ENCODE measurements at places on chromosomes 13 and 19.

- peak; percentile 99 for DNase-seq
Measured at GRCh38 chr19:15379083-15379998, at the start of gene AKAP8. TSS of gene AKAP8 (minus strand) at chr19:15379787. CDS start at chr19:15379731, 56 bp downstream.

- DNase-seq = no peak
Measured at GRCh38 chr13:51045451-51045850, 65.6 kb downstream of the C13orf42 start.

DNA sequence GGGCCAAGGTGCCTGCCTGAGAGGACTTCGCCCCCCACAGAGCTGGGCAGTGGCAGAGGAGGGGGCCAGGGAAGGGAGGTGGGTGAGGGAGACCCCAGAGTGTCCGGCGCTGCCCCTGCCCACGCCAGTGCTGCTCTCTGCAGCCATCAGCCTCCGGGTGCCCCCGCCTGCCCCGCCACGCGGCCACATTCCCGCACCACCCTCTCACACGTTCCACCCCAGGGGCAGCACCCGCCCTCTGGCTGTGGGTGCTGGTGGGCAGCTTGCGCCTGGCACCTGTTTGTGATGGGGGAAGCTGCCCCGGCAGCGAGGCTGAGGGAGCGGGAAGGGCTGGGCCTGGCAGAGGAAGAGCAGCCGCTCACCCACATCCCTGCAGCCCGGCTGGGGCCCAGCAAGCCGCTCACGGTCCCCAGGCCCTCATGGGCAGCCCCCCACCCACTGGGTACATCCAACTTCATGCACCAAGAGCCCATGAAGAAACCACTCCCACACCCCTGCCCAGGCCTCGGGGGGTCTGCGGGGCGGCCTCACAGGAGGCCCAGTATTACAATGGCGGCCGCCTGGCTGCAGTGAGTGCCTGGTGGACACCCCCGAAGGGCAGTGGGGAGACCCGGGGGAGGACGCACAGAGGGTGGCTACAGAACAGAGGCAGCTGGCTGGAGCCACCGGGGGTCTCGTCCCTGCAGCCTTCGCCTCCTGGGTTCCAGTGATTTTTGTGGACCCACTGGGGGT lies 14.0 kb downstream of the SBNO2 start:
- DNase-seq = no peak

- DNase-seq = peak; percentile 36
Measured at GRCh38 chr19:23283925-23284324, 33.7 kb upstream of the ZNF724 start.

GRCh38 chr13:112911285-112911701 lies 57.7 kb upstream of the MCF2L start:
- DNase-seq = no peak

GRCh38 chr13:52931539-52932431 lies 83.3 kb upstream of the PCDH8 start:
- DNase-seq = no peak

GRCh38 chr19:13869281-13869680 lies 7.7 kb upstream of the NANOS3 start:
- DNase-seq = no peak

- no peak for DNase-seq
Measured at GRCh38 chr19:44772959-44773358, 4.7 kb upstream of the CBLC start.

DNA sequence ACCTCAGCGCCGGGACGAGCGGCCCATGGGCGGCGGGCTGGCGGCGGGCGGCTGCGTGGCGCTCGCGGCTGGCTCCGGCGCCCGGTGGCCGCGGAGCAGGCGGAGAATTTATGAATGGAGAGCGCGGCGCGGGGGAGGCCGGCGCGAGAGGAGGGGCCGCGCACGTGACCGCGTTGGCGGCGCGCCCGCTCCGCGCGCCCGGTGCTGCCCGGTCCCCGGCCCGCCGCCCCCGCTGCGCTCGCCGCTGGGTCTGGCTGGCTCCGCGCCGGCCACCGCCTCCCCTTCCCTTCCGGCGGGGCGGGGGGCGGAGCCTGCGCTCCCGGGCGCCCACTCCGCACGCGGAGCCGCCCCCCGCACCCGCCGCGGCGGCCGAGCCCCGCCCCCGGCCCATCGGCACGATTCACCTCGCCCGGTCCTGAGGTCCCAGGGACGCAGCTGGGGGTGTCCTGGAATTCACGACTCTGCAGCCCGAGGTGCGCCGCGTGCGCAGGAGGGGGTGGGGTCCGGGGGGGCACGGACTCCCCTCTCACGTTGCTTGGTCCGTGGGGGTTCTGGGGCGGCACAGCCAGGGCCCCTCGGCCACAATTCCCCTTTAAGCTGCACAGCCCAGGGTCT lies at the start of gene CBARP:
TSS of gene CBARP (minus strand) at position 252 of the 615 bp plus-strand sequence. CDS start 1,905 bp downstream, outside the sequence.
- DNase-seq = no peak

DNA sequence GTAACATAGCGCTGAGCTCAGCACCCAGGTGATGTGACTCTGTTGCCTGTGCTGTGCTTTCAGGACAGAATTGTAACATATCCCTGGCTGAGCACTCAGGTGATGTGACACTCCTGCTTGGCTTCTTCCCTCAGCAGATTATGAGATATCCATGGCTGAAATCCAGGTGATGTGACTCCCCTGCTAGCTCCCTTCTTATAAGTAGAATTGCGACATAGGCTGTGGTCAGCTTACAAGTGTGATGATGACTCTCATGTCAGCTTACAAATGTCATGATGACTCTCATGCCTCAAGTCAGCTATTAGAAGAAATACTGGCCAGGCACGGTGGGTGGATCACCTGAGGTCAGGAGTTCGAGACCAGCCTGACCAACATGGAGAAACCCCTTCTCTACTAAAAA lies 14.3 kb upstream of the ZNF429 start:
- DNase-seq = no peak

GRCh38 chr13:45940061-45940460 lies 88.5 kb upstream of the SIAH3 start:
- no peak for DNase-seq

- no peak for DNase-seq
Measured at GRCh38 chr19:33193865-33194362, at the start of gene LRP3. TSS of gene LRP3 (plus strand) at chr19:33194330. CDS start at chr19:33194786, 456 bp downstream.

- no peak for DNase-seq
Measured at GRCh38 chr13:25157681-25158080, 14.4 kb downstream of the AMER2 start.

GRCh38 chr13:110507678-110508381 lies 53.7 kb downstream of the RAB20 start:
- DNase-seq = no peak

DNA sequence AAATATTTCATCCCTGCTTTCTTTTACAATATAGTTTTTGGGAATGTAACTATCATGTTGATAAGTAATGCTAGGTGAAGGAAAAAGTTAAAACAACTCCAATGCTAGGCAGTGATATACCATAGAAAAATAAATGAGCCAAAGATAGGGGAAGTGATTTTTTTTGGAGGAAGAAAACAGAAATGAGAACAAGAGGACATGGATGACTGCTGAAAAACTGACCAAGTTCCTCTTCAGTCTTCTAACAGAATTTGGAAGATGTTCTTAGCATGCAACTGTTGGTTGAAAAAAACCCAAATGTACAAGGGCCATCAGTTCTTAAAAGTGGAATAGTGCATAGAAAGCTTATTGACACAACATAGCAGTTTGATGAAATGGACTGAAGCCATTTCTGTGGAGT lies 262.5 kb upstream of the STARD13 start:
- no peak for DNase-seq

DNA sequence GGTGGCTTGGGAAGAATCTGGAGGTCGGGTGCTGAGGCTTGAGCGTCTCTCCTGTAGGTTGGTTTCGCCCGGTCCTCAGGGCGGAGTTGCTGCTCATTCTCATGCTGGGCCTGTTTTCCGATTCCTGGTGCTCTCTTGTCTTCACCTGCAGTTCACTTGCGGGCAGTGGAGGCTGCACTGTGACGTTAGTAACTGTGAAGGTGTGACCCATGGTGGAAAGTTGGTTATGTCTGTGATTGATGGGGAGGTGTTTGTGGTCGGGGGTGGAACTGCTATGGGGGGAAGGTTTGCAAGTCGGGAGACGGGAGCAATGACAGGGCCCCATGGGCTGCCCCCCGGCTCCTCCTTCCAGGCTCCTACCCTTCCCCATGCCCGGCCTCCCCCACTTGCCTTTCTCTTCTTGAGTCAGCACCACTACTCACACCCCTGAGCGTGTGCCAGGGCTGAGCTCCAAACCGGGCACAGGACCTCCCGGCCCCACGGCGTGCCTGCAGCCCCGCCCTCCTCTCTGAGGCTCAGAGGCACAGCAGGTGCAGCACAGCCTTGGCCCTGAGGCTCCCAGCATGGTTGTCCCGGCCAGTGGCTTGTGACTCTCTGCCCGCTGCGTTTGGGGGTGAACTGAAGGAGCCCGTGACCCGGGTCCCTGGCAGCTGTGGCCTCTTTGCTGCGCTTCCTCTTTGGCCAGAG lies 79.1 kb downstream of the ATP11A start:
- DNase-seq = peak; percentile 26

- no peak for DNase-seq
Measured at GRCh38 chr19:56491399-56491798, 14.3 kb upstream of the ZNF667 start.

DNA sequence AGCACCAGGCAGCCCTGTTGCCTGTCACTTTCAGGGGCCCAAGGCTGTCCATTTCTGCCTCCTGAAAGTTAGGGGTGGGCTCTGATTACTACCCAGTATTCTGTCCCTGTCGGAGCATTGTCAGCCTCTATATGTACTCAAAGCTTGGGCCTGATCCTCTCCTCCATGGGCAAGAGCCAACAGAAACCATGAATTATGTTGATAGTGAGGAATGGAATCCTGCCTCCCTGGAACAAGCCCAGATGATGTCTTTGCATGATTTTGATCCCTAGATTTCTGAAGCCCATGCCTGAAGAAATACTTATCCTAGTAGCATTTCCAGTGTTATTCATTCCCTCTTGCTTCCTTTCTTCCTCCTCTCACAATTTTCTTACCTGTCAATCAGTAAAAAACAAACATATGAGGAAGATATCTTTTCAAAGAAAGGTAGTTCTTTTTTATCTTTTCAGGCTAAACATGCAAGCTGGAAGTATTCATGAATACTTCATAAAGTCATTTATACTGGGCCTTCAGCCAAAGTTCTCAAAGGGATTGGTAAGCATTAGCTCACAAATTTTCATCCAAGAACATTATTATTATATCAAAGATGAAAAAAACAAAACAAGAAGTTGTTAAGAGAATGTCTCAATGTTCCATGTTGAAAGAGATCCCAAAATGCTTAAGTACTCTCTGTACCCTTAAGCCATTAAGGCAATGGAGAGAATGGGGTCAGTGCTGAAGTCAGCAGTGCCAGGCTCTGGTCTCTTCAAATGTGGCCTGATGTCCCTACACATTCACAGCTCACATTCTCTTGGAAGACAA lies 171.7 kb downstream of the NHLRC3 start:
- DNase-seq = no peak

DNA sequence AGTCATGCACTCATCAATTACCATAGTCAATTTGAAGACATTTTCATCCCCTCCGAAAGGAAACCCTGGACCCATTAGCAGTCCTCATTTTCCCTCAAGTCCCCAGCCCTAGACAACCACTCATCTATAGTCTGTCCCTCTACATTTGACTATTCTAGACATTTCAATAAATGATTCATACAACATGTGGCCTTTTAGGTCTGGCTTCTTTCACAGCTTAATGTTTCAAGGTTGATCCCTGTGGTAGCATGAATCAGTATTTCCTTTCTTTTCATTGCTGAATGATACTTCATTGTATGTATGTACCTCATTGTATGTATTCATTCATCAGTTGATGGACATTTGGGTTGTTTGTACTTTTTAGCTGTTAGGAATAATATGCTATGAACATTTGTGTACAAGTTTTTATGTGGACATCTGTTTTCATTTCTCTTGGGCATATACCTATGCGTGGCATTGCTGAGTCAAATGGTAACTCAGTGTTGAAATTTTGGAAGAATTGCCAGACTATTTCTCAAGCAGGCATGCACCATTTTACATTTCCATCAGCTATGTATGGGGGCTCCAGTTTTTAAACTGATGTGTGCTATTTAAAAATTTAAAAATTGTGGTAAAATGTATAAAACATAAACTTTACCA lies 18.4 kb downstream of the SPATA13 start:
- DNase-seq = peak; percentile 68

DNA sequence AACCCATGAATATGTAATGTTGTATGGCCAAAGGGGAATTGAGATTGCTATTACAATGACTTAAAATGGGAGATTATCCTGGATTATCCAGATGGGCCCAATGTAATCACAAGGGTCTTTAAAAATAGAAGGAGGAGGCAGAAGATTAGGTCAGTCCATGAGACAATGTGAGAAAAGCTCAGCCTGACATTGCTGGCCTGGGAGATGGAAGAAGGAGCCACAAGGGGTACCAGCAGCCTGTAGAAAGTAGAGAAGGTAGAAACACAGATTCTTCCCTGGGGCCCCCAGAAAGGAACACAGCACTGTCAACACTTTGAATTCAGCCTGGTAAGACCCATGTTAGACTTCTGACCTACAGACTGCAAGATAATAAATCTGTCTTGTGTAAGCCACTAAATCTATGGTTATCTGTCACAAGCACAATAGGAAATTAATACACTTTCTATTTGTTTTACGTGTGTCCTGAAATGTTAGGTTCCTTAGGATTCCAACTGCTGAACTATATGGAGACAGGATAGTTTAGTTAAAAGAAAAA lies 132.9 kb upstream of the SERP2 start:
- DNase-seq = no peak

DNA sequence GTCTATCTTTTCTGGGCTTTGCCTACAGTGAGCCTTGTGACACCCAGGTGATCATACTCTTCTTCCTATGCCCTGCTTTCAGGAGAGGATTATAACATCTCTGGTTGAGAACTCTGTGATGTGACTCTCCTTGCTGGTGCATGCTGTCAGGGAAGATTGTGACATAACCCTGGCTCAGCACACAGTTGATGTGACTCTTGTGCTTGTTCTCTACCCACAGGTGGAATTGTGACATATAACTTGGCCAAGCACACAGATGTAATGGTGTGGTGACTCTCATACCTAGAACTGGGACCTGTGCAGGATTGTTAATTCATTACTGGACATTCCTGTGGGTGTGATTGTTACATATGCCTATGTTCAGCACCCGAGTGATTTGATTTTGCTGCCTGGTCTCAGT lies 21.7 kb upstream of the ZNF254 start:
- no peak for DNase-seq

DNA sequence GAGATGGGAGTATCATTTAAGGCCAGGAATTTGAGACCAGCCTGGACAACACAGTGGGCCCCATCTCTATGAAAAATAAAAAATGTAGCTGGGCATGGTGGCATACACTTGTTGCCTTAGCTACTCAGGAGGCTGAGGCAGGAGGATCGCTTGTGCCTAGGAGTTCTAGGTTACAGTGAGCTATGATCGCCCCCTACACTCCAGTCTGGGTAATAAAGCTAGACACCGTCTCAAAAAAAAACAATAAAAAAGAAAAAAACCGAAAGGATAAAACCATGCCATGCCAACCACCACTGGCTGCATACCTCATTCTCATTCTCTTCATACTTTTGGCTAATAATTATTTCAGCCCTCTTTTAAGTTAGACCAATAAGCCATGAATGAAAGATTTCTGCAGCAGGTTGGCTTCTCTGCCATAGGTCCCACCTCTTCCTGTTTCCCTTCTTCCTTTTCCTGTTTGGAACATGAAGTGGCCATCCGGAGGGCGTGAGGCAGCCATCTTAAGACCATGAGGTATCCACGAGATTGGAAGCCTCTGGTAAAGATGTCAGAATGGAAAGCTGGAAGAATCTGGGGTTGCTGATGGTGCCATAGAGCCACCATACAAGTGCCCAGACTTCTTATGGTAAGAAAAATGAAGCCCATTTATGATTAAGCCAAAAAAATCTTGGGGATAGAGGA lies 171.3 kb downstream of the CACNA1A start:
- DNase-seq = no peak

- DNase-seq = no peak
Measured at GRCh38 chr19:11152318-11153062, 3.1 kb downstream of the SPC24 start.

GRCh38 chr19:42254850-42255765 lies at the start of gene ERF:
TSS of gene ERF (minus strand) at chr19:42255128. CDS start at chr19:42254999, 129 bp downstream.
- peak; percentile 96 for DNase-seq
